ENCODE measurements at places on chromosomes 6 and 20.

- no peak for DNase-seq
These were observed 85.8 kb downstream of the GFRA4 start for GRCh38 chr20:3577366-3577765.

GRCh38 chr6:106117579-106117978, 31.4 kb downstream of the PRDM1 start:
- no peak for DNase-seq

- no peak for DNase-seq
These were observed 10.4 kb downstream of the RPL7L1 start for GRCh38 chr6:42889815-42890214.

GRCh38 chr20:14489544-14489943, 152.1 kb upstream of the FLRT3 start:
- DNase-seq = no peak

DNA sequence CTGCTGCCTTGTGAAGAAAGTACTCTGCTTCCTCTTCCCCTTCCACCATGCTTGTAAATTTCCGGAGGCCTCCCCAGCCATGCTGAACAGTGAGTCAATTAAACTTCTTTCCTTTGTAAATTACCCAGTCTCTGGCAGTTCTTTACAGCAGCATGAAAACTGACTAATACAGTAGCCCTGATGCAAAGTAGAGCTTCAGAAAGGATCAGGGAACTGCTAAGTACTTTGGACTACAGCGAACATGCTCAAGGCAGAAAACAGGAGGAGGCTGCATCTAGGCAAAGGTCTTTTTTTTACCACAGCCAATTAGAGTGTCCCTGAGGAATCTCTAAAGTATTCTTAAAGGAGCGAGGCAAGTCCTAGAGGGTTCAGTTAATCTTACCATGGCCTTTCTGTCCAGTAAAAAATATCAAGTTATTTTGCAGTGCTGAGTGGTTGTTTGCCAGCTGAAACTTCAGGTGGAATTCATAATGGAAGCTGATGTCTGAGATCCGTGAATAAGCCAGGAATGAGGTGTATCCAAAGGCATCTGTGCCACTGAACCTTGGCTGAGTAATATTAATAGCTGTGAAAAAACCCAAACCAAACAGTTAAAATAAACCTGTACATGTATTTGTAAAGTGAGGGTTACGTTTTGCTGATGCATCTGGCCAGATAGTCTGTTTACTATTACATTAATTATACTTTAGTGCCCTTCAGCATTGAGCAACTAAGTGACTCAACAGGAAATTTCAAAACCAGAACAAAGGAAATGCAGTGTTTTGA, 170.4 kb downstream of the PHF3 start:
- no peak for DNase-seq

GRCh38 chr6:133179481-133179880, 61.7 kb upstream of the EYA4 start:
- DNase-seq = no peak

GRCh38 chr20:3071610-3072529, at the start of gene OXT:
Gene OXT, plus strand, starts transcription at chr20:3071620. Its CDS starts 36 bp downstream, at chr20:3071656.
- no peak for DNase-seq

GRCh38 chr6:161418463-161418945, 144.6 kb upstream of the AGPAT4 start:
- DNase-seq = peak; percentile 40

- DNase-seq = no peak
These were observed 348.1 kb downstream of the THBS2 start for GRCh38 chr6:168905451-168906090.

DNA sequence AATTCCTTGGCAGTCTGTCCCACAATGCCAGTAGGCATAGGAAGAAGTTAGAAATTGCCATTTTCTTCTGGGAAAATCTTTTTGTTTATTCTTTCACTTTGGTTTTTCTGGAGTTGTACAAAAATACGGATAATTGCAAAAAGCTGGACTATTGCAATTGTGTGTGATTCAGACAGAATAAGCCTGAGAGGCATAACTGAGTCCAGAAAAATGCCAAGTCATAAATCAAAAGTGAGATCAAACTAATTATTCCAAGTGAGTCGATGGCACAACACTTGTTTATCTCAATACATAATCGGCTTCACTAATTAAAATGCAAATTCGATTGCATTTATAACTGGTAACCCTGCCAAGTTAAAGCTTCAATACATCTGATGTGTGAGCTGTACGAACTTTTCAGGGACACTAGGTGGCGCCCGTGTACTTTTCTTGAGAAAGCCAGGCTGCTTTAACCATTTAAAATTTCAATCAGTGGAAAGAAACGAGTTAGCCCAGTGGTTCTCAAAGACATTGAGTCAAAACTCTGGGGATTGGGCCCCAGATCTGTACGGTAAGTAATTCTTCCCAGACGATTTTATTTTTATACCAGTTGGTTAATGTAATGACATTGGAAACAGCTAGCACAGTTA, 102.6 kb downstream of the LAMP5 start:
- peak; percentile 92 for DNase-seq

GRCh38 chr6:126118058-126118755, 131.9 kb downstream of the TRMT11 start:
- DNase-seq = no peak

Measured in NCI-H526 (cell line).